ENCODE measurements at places on chromosomes 4 and X. TPM values are rescaled to one million over a fixed set of nuclear protein-coding genes. Genes with fewer than 3 reads are reported as not detected.

RNF128 gene
- not detected for total RNA-seq

CPLX1 gene
- 0.29 TPM for total RNA-seq

HTR2C gene
- not detected for total RNA-seq

PLK4 gene
- 2.8 TPM for total RNA-seq

ETDB gene
- not detected for total RNA-seq

DNA sequence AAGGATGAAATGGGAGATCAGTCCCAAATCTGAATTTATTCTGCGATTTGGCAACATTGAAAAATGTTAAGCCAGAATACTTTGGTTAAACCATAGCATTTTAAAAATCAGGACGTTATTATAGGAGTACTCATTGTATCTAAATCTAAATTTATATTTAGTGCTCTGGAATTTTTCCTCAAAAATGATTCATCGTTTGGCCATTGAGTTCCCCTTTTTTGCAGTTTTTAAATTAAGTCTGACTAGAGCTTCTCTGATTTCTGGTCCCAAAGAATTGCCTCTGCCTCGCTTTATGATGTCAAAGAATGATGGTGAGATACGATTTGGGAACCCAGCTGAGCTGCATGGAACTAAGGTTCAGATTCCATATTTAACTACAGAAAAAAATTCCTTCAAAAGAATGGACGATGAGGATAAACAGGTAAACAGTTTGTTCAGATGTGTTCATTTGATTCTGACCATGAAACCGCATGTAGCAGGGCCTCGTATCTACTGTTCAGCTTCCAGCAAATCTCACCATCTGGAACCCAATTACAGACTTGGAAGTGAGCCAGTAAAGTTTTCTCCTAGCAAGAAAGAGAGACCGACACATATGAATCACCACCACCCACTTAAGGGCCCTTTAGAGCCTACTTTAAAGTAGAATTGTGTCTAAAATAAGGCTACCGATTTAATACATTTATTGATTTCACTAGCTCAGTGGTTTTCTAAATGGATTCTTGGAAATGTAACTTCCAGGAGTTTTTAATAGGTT is 75.6 kb downstream of the REPS2 start:
- no peak for DNase-seq
- H3K4me1 ChIP-seq: no peaks in the 10 kb centered on the region
- no peak overlapping the region for H3K27ac ChIP-seq
- H3K4me3 ChIP-seq: no peak overlapping the region
- no peaks in the 10 kb centered on the region for H3K27me3 ChIP-seq

DNA sequence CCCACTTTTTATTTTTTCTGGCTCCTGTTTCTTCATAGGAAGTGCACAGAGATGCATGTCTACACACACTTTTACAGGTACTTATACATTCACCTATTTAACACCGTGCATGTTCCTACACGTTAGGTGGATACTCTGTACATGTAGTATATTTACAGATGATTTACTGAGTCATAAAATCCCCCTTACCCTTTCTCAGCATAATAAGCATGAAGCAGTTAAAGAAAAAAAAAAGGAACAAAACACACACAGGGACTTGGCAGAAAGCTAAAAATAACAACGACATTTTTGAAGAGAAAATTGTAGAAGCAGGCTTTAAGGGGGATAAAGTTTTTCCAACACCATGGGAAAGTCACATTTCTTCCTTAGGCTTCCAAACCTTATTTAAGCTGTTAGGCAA is 96.4 kb upstream of the IQCM start:
- H3K4me3 ChIP-seq: no peak overlapping the region
- DNase-seq: no peak
- H3K27me3 ChIP-seq: peaks cover 19% of the 10 kb centered on the region
- peak overlapping the region; percentile 28 for H3K27ac ChIP-seq
- H3K36me3 ChIP-seq: no peaks in the 10 kb centered on the region
- no peaks in the 10 kb centered on the region for H3K4me1 ChIP-seq

DNA sequence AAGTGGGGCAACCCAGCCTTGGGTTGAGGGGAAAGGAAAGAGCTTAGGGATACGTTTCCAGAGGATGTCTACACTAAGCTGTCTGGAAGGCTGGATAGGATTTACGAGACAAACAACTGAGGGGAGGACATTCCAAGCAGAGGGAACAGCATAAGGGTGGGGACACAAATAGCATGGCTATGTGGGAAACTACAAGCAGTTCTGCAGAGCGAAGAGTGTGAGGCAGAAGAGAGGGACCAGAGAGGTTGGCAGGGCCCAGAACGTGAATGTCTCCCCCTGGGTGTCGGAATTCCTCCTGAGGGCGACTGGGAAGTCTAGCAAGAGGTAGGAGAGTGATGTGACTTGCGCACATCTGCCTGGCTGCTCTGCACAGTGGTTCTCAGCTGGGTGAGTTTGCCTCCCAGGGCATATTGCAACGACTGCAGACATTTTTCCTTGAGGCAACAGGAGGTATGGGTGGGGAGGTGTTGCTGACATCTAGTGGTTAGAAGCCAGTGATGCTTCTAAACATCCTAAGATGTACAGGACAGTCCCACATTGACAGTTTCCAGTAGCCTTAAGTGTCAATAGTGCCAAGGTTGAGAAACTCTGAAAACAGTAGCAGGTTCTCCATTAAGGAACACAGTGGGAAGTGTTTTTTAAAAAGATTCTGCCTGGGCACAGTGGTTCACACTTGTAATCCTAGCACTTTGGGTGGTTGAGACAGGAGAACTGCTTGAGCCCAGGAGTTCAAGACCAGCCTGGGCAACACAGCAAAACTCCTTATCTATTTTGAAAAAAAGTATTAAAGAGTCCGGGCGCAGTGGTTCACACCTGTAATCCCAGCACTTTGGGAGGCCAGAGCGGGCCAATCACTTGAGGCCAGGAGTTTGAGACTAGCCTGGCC is 9.2 kb downstream of the NDUFA1 start:
- H3K27me3 ChIP-seq: no peaks in the 10 kb centered on the region
- peak overlapping the region; percentile 13 for H3K4me3 ChIP-seq
- DNase-seq: peak; percentile 7
- peak overlapping the region; percentile 80 for H3K27ac ChIP-seq

GRCh38 chrX:21821875-21822274 is 17.5 kb upstream of the MBTPS2 start:
- H3K4me3 ChIP-seq: no peak overlapping the region
- H3K27ac ChIP-seq: no peak overlapping the region
- no peak for DNase-seq
- no peaks in the 10 kb centered on the region for H3K27me3 ChIP-seq
- H3K4me1 ChIP-seq: no peaks in the 10 kb centered on the region

DNA sequence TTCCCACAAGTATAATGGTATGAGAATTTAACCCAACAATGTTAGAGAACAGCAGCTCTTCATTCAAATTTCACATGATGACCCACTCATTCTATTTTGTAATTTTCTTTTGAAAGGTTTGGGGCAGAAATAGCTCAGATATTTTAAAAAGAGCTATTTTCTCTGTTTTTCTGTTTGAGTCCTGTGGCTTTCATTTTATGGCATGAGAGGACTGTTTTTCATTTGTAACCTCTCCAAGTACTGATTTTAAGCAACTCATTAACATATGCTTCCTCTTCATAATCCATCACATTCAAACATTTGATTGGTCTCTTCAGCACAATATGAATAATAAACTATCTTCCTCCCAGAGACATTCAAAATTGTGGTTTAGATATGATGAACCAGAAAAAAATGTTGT is 129.0 kb upstream of the TEX13A start:
- no peak overlapping the region for H3K27ac ChIP-seq
- no peaks in the 10 kb centered on the region for H3K4me1 ChIP-seq
- H3K36me3 ChIP-seq: no peaks in the 10 kb centered on the region
- H3K27me3 ChIP-seq: no peaks in the 10 kb centered on the region
- H3K4me3 ChIP-seq: no peak overlapping the region

DNA sequence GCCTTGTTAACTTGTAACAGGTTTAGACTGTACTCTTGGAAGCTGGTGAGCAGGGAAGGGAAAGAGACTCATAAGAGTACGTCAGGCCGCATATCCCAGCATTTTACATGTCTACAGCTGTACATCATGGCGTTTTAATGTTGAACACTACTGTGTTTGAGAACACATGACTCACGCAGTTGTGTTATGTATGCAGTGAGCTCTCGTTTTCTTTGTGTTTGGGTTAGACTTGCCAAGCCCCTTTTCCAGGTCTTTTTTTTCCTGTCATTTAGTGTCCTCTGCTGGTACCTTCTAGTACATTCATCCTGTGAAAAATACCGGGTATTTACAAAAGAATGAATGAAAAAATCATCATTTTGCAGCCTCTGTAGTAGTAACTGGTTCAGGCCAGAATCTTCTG is 35.3 kb downstream of the SMS start:
- H3K27me3 ChIP-seq: no peaks in the 10 kb centered on the region
- H3K27ac ChIP-seq: no peak overlapping the region
- no peak for DNase-seq
- H3K4me3 ChIP-seq: no peak overlapping the region

- no peaks in the 10 kb centered on the region for H3K4me1 ChIP-seq
- no peak for DNase-seq
- H3K4me3 ChIP-seq: no peak overlapping the region
These were observed 9.0 kb upstream of the PROM1 start for GRCh38 chr4:16092682-16093319.

DNA sequence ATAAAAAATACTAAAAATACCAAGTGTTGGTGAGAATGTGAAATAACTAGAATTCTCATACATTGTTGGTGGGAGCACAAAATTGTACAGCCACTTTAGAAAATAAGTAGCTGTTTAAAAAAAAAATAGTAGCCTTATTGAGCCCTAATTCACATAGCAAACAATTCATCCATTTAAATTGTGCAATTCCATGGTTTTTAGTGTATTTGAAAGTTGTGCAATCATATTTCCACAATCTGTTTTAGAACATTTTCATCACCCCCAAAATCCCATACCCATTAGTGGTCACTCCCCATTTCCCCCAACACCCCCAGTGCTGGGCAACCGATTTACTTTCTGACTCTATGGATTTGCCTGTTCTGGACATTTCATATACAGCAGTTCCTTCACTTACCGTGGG is 37.1 kb downstream of the STX18 start:
- no peak for DNase-seq
- no peak overlapping the region for H3K4me3 ChIP-seq
- H3K27ac ChIP-seq: no peak overlapping the region
- H3K36me3 ChIP-seq: peaks cover 13% of the 10 kb centered on the region
- peaks cover 15% of the 10 kb centered on the region for H3K4me1 ChIP-seq
- no peaks in the 10 kb centered on the region for H3K27me3 ChIP-seq

- peak overlapping the region; percentile 77 for H3K4me3 ChIP-seq
- peaks cover 63% of the 10 kb centered on the region for H3K4me1 ChIP-seq
- peak overlapping the region; percentile 92 for H3K27ac ChIP-seq
- no peaks in the 10 kb centered on the region for H3K36me3 ChIP-seq
- no peak for DNase-seq
- no peaks in the 10 kb centered on the region for H3K27me3 ChIP-seq
These were observed 5.7 kb downstream of the SH3BP2 start for GRCh38 chr4:2798399-2799223.

GRCh38 chrX:14032406-14032805 is 2.7 kb upstream of the GEMIN8 start:
- H3K4me1 ChIP-seq: peaks cover 15% of the 10 kb centered on the region
- peak; percentile 41 for DNase-seq
- H3K36me3 ChIP-seq: no peaks in the 10 kb centered on the region
- peaks cover 1% of the 10 kb centered on the region for H3K27me3 ChIP-seq
- H3K27ac ChIP-seq: peak overlapping the region; percentile 91

DNA sequence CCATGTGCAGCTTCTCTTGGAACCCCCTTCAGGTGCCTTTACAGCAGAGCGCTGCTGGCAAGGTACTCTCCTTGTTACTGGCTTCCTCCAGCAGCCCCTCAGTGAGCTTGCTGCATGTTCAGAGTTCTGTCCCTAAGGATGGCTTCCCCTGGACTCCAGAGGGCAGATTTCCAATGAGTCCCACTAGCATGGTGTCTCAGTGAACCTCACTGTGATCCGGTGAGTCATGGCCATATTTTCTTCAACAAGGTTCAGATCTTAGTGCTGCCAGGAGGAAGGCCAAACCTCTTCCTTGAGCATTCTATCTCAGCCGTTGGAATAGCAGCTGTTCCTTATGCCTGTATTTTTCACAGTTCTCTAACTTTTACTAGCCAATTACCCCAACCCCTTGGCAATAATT is 98.8 kb downstream of the CASK start:
- peak overlapping the region; percentile 43 for H3K27ac ChIP-seq
- peaks cover 20% of the 10 kb centered on the region for H3K36me3 ChIP-seq
- H3K27me3 ChIP-seq: no peaks in the 10 kb centered on the region
- DNase-seq: no peak
- no peak overlapping the region for H3K4me3 ChIP-seq

GRCh38 chr4:66567551-66567950 is 897.3 kb upstream of the EPHA5 start:
- H3K36me3 ChIP-seq: no peaks in the 10 kb centered on the region
- H3K4me1 ChIP-seq: no peaks in the 10 kb centered on the region
- H3K27ac ChIP-seq: no peak overlapping the region
- no peaks in the 10 kb centered on the region for H3K27me3 ChIP-seq
- no peak for DNase-seq
- H3K4me3 ChIP-seq: no peak overlapping the region

- H3K4me1 ChIP-seq: peaks cover 43% of the 10 kb centered on the region
- peak within 1 kb of the TSS; percentile 77 for H3K27ac ChIP-seq
- H3K27me3 ChIP-seq: no peaks in the 10 kb centered on the region
These were observed at the start of gene FAM120C for GRCh38 chrX:54182864-54183613. TSS of gene FAM120C (minus strand) at chrX:54183254. CDS start at chrX:54183198, 56 bp downstream.

- DNase-seq: no peak
- no peak overlapping the region for H3K4me3 ChIP-seq
- no peak overlapping the region for H3K27ac ChIP-seq
- no peaks in the 10 kb centered on the region for H3K27me3 ChIP-seq
These were observed 66.4 kb upstream of the TLL1 start for GRCh38 chr4:165806613-165807012.

DNA sequence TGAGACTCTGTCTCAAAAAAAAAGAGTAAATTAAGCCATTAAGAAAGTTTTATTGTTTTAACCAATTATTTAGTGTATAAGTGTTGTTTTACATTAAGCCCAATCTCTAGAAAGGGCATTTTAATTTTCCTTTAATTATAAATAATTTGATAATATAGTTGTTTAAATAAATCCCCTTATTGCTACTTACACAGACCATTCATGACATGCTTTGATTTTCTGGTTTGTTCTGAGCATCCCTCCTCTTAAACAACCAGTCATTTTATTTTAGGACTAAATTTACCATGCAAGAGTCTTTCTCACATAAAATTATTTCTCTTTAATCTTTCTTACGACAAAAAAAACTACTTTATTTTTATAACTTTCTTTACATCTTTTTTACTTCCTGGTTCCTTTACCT is 23.5 kb upstream of the PAGE5 start:
- peaks cover 1% of the 10 kb centered on the region for H3K27me3 ChIP-seq
- no peak for DNase-seq
- H3K27ac ChIP-seq: no peak overlapping the region
- H3K4me1 ChIP-seq: no peaks in the 10 kb centered on the region

DNA sequence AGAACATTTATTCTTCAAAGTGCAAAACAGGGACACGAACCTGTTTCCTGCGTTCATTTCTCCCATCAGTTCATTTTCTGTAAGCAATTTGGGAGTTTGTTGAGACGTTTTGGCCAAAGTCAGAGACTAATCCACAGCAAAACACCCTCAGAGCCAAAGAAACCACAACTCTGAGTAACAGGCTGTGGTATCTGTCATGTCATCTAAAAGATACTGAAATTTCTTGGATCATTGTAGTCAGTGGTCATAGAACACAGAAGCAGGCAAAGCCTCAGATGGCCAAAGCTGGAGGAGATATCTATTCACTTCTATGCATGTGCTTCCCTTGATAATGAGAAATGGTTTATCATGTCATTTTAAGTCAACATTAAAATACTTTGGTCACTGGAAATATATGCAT is 485.6 kb upstream of the GALNT7 start:
- no peaks in the 10 kb centered on the region for H3K27me3 ChIP-seq
- no peak overlapping the region for H3K27ac ChIP-seq
- DNase-seq: no peak
